8988T (cell line): ENCODE measurements at places on chromosomes 13 and 19.

- DNase-seq = no peak
These were observed 1.2 kb upstream of the CDC34 start for GRCh38 chr19:530134-531008.

DNA sequence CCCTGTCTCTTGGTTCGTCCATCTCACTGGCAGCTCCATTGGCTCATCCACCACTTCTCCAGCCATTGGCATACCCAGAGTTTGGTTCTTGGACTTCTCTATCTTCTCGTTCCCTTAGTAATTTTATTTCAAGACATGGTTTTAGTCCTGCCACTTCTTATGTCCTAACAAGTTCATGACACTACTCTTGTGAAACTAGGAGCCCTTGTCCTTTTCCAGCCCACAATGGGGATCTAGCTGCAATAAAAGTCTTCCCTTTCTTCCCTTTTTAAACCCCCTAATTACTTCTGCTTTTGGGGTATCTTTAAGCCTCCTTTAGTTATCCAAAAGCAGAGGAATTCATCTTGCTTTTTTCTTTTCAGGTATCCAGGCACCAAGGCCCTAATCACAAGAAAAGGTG, 2.9 kb upstream of the RCBTB2 start:
- DNase-seq = no peak

DNA sequence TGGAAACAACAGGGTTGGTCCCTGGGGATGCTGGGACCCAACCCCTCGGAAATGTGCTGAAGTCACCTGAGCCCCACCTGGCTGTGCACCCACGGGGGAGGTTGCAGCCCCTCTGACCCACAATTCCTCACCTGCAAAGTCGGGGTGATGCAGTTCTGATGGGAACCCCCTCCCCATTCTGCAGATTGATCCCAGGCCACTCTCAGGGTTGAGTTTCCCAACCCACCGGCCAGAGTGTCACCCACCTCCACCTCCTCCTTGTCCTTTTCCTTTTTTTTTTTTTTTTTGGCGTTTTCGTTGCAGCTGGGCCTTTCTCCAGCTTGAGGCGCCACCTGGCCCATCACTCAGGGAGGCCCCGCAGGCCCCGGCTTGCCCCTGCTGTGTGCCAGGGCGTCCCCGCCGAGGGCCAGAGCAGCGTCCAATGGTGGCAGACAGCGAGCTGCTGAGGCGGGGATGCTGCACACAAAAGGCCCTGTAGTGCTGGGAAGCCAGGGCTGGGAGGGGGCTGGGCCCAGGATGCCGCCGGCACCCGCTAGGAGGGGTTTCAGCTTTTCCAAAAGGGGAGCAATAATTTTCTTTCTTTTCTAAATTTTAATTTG, 4.6 kb downstream of the PIK3R2 start:
- DNase-seq = no peak

DNA sequence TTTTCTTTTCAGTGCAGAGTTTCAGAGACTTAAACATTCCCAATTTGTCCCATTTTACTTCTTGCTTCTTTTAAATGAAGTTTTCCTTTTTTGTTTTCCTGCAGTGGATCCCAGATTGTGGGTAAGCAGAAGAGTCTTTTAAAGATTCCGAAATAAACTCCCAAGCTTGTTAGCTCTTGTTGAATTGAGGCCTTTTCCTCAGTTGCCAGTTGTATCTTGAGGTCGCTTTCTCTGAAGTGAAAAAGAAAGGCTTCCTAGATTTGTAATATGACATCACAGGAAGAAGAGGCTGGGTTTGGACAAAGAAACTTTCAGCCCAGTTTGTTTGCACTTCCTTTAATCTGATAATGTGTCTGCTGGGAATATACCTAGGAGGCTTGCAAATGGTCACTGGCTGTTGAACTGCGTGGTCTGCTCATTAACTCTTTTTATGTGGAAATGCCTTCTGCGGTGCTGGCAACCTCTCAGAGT, at the start of gene LPAR6:
LPAR6 (minus strand) TSS at position 233 of the 471 bp plus-strand sequence. CDS start 690 bp downstream, outside the sequence.
- DNase-seq = no peak

DNA sequence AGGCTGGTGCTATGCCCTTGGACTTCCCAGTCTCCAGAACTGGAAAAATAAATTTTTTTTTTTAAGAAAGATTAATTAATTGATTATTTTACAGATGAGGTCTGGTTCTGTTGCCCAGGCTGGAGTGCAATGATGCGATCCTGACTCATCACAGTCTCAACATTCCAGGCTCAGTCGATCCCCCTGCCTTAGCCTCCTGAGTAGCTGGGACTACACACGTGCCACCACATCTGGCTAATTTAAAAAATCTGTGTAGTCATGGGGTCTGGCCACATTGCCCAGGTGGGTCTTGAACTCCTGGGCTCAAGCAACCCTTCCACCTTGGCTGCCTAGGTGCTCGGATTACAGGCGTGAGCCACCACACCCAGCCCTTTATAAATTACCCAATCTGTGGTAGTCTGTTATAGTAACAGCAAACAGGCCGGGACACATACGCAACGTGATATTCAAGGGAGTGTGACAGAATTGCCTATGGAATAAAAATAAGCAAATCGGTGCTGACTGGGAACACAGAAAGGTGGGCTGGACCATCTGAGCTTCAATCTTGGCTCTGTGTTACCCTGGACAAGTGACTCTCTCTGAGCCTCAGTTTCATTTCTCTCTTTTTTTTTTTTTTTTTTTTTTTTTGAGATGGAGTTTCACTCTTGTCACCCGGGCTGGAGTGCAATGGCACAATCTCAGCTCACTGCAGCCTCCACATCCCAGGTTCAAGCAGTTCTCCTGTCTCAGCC, 42.8 kb downstream of the PIN1 start:
- no peak for DNase-seq
